GF-D8 (cell line): ENCODE measurements at places on chromosomes 7 and 10.

DNA sequence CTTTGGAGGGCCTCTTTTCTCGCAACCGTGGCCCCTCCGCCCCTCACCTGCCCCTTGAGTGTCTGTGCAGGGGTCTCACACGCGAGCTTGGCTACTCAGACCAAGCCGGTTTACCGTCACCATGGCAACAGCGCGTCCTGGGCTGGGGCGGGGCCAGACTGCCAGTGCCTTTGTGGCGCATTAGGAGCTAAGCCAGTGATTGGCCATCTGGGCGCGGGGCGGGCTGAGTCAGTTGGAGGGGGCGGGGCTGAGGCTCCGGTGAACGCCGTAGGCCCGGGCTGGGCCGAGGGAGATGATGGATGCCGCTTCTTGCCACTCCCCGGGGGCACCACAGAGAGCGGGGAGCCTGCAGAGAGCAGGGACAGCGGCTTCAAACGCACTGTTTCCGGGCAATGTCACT, 48.7 kb upstream of the FXYD4 start:
- DNase-seq, result no peak

DNA sequence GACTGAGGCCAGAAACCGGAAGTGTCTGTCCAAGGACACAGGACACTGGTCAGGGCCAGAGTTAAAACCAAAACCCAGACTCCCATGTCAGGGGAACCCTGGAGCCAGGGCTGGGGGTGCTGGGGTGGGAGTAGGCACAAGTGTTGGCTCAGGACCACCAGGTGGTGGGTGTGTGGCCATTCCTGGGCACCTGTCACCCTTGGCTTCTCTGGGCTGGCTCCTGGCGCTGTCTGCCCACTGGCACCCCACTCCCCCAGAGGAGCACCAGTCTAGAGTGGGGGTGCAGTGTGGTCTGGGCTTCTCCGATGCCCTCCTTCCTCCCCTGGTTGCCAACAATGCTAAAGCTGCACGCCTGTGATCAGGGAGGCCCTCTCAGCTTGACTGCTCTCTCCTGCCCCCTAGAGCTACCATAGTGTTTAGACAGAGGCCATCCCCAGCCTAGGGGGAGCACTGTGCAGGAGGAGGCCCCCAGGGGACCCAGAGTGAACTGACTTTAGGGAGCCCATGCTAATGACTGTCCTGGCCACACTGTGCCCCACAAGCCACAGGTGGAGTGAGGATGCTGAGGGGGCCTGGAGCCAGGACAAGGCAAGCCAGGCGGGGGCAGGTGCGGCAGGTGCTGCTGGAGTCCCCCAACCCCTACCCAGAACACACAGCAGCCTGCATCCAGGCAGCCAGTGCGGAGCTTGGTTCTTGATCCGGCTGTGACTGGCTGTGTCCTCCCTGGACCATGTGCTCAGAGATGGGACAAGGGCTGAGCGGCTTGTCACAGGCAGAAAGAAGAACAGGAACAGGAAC, 11.0 kb downstream of the RASGEF1A start:
- DNase-seq, result no peak

DNA sequence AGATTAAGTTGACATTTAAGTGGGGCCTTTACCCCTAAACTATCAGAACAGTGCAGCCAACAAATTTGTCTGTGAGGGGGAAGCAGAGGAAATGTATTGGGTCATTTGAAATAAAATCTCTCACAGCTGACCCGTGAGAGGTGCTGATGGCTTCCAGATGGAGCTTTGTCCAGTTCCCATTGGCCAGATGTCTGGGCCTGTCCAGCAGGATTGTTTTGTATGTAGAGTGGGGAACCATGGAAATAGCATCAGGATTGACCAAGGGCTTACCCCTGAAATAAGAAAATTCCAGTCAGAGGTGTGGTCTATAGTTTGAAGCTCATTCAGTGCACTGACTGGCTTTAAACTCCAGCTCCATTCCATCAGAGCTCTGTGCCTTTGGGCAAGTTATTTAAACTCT, 50.6 kb downstream of the INHBA start:
- no peak for DNase-seq

GRCh38 chr10:20277820-20278219, 461.6 kb downstream of the PLXDC2 start:
- no peak for DNase-seq

GRCh38 chr7:128032605-128033235, 1.5 kb upstream of the LRRC4 start:
- DNase-seq, result no peak

- peak; percentile 88 for DNase-seq
Observed at GRCh38 chr7:98202367-98203195, 8.7 kb upstream of the BHLHA15 start.

- no peak for DNase-seq
Observed at GRCh38 chr7:36005293-36005692, 147.8 kb upstream of the EEPD1 start.
